ENCODE measurements at places on chromosomes 5 and 9. TPM values are rescaled to one million over a fixed set of nuclear protein-coding genes. Genes with fewer than 3 reads are reported as not detected.

- no peak for DNase-seq
These were observed 9.6 kb upstream of the CCDC171 start for GRCh38 chr9:15543047-15543813.

GRCh38 chr5:22036061-22036460 lies 817.1 kb downstream of the CDH12 start:
- no peak for DNase-seq

- no peak for DNase-seq
These were observed 289.9 kb upstream of the TUT7 start for GRCh38 chr9:86643946-86644674.

GRCh38 chr5:147704544-147704943 lies 78.0 kb downstream of the JAKMIP2 start:
- DNase-seq = no peak

The RIOK2 gene
- 27.4 TPM for total RNA-seq

The RAD17 gene
- total RNA-seq = 9.8 TPM

The EGFLAM gene
- total RNA-seq = 68.4 TPM
